ENCODE measurements at places on chromosomes 12 and 14.

DNA sequence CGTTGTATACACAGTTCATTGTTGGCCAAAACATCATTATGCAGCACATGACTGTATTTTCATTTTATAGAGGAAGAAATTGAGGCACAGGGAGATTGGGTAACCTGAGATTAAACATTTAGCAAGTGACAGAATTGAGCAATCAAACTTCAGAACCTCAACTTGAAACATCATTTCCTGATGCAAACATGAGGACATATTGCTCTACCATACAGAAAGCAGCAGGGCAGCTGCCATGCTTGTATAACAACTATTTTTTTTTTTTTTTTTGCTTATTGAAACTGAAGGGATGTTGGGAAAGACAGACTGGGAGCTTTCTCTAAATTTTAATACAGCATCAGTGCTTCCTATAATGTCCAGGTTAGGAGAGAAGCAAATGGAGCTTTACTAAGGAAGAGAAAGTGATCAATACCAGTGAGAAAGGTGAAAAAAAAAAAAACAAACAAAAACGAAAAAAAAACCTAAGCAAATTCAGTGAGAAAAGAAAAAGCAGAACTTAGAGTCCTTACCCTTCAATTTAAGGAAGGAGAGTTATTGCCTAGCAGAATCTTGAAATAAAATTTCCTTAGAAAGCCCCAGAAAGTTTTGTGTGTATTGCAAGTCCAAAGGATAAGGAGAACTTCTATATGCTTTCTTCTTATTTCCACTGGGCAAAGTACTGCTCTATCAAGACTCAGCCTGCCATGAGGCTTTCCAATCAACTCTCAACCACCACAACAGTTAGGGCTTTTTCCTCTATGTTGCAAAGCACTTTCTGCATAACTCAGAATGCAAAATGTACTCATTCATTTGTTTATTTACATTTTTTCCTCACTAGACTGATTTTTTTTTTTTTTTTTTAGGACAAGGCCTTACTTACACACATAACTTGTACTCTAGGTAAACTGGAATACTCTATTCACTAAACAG, 21.6 kb downstream of the BTG1 start:
- no peak for DNase-seq

DNA sequence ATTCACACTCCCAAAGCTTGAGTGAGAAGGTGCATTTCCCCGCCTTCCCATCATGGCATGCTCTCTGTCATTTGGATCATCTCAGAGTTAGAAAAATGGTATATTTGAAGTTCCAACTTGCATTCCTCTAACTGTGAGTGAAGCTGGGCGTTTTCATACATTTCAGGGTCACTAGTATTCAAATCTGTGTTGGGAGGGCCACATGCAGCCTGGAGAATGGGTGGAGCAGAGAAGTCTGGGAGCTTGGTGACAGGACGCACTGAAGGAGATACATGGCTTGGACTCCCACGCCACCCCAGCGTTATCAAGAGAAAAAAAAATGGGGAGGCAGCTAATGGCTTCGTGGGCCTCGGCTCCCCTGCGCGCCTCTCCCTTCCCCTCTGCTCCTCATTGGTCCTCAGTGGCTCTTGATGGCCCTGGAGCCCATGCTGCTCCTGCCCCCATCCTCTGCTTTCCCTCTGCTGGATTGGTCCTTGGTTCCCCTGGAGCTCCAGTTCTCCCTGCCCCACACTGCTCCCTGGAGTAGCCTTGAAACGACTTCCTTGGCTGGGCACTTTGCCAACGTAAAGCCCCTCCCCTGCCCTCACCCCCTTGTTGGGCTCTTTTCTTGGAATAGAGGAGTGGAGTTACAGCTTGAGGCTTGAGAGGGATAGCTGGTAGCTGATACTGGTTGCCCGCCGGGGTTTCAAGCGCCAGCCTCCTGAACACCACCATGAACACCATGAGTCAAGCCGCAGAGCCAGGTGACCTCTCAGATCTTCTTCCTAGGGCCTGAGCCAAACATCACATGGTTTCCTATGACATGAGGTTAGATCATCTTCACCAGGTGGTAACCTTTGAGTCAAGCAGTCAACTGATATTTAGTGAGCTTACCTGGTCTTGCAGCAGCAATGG, 139.6 kb downstream of the PRKCH start:
- no peak for DNase-seq

DNA sequence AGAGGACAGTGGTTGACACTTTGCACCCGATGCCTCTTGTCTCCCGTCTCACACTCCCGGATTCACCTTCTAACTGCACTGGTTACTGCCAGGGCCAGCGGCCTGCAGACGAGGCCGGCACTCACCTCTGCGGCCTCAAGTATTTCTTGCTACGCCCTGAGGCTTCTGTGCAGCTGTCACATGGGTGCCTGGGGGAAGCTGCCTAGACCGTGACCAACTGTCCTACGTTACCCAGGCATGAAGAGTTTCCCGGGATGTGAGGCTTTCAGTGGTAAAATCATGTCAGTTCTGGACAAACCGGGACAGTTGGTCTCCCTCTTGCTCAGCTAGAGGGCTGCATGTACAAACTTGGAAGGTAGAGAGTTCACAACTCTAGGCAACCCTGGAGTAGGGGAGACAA, 274.5 kb downstream of the GLT1D1 start:
- DNase-seq: no peak

GRCh38 chr12:105983622-105984320, 155.0 kb downstream of the NUAK1 start:
- no peak for DNase-seq

- no peak for DNase-seq
These were observed 2.9 kb downstream of the SLC17A8 start for GRCh38 chr12:100359822-100360221.

DNA sequence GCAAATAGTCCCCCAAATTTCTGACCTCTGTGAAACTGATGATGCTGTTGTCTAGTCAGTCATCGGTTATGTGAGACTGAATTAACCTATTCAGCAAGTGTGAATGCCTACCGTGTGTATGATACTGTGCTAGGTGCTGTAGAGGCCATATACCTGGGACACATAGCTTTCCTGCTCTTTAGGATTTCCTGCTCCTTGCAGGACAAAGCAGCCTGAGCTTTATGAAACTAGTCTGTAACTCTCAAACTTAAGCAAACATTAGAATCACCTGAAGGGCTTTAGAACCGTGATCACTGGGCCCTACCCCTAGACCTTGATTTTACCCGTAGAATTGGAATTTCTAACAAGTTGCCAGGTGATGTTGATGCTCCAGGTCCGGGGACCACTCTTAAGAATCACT, 6.9 kb downstream of the MARK3 start:
- DNase-seq: no peak

GRCh38 chr12:52434760-52435530, 774 bp upstream of the KRT75 start:
- DNase-seq: no peak

- DNase-seq: no peak
These were observed 230.0 kb upstream of the EGLN3 start for GRCh38 chr14:34180869-34181268.

DNA sequence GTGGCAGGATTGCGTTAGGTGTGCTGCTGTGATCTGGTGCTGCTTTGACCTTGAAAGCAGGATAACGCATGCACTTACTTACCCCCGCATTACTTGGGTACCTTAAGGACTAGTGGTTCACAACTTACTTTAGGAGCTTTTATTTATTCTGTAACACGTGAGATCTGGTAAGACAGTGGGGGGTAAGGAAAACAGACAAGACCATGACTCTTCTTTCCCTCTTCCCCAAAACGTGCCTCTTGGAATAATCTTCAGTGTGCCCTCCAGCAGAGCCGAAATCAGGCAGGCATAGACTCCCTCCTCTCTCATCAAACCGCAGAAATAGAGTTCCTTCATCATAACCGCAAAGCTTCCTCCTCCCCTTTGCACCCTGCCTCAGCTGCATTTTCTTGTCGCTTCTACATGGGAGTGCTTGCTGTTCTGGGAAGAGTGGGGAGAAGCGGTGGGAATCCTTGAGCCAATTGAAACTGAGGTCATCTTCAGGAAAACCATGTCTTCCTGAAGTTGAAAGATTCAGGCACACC, 43.4 kb downstream of the RAD52 start:
- DNase-seq: no peak

GRCh38 chr14:72686832-72687231, 207.1 kb downstream of the DPF3 start:
- no peak for DNase-seq

DNA sequence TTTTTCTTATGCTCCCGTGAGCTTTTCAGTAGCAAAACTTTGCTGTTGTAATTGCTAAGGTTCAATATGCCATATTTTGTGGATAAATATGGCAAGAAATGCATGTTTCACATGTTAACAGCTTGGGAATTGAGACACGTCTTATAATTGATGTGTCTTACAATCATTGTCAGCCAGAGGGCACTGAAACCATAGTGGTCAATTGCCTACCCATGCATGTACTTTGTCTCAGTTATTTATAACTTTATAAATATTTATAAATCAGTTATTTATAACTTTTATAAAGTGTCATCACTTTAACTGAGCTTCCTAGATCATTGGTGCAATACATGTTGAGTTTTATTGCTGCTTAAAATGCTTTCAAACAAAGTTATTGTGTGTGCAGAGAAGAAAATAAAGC, 82.0 kb downstream of the CATSPERB start:
- DNase-seq: no peak

- no peak for DNase-seq
These were observed 767.3 kb upstream of the TBX3 start for GRCh38 chr12:115451151-115451779.

GRCh38 chr12:12559719-12560296, 2.9 kb downstream of the DUSP16 start:
- DNase-seq: no peak
